ENCODE measurements at places on chromosomes 2 and 18.
A peak's percentile ranks its signal among the peaks of the same experiment; 100 is the strongest.

GRCh38 chr2:119741868-119742267 is 17.9 kb upstream of the PTPN4 start:
- DNase-seq = no peak

DNA sequence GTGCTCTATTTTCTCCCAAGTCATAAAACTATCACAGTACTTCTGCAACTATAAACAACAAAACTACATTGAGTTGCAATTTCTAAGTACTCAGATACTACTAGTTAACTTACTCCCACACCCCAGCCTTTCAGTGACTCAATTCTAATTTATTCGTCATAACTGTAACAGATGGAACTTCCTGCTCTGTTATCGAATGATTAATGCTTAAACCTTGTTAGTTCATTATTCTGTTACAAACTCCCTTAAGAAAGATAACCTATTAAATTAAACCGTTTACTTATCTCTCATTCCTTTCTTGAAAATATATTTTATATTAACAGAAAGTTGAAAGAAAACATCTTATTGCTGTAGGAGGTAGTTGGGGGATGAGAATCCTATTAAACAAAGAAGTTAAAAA is 17.0 kb downstream of the TNFAIP6 start:
- DNase-seq = peak; percentile 33

- no peak for DNase-seq
Measured at GRCh38 chr2:30239986-30240752, 8.8 kb downstream of the LBH start.

- DNase-seq = no peak
Measured at GRCh38 chr2:217736776-217737550, 265.8 kb downstream of the TNS1 start.

GRCh38 chr2:112980537-112980936 is 2.7 kb downstream of the IL36G start:
- no peak for DNase-seq

GRCh38 chr2:64367444-64368232 is 86.3 kb upstream of the LGALSL start:
- DNase-seq = no peak

- no peak for DNase-seq
Measured at GRCh38 chr18:2978661-2979106, 34.3 kb downstream of the LPIN2 start.

DNA sequence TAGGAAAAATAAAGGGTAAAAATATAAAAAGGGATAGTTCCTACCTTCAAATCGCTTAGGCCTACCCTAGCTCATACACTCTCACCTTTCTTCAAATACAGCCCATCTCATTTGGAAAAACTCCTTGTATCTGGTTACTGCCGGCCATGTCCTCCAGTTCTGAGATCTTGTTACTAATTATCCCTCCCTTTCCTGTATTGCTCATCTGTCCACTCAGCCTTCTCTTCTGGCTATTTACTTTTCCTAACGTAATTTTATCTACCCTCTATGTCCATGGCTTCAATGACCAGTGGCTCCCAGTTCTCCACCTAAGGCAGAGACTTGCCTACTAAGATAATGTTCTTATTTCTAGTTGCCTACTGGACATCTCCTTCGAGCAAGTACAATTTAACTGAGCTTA is 342.9 kb upstream of the ACVR2A start:
- no peak for DNase-seq

GRCh38 chr18:10041180-10041579 is 127.4 kb downstream of the VAPA start:
- DNase-seq = no peak

DNA sequence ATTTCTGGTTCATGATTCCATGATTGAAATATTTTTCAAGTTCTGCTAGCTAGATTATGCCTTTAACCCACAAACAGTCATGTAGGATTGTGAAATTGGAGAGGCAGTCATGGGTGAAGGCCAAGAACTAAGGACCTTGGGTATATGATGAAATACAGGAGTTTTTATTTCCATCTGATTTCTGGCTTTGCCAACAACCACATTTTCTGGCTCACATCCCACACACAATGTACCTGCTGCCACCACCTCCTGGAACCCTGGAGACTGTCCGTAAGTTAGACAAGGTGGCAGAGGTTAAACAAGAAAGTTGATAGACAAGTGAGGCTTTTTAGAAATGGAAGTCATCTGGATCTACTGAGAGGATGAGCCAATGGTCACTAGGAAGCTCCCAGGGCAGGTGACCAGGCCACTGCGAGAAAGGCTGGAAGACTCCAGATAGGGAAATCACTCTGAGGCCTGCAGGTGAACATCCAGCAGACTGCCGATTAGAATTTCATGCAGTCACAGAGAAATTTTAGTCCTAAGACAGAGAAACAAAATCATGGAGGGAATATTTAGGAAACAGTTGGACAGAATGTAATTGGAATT is 402.0 kb downstream of the ALK start:
- no peak for DNase-seq

GRCh38 chr2:226873051-226873620 is 37.3 kb downstream of the RHBDD1 start:
- DNase-seq = peak; percentile 6

DNA sequence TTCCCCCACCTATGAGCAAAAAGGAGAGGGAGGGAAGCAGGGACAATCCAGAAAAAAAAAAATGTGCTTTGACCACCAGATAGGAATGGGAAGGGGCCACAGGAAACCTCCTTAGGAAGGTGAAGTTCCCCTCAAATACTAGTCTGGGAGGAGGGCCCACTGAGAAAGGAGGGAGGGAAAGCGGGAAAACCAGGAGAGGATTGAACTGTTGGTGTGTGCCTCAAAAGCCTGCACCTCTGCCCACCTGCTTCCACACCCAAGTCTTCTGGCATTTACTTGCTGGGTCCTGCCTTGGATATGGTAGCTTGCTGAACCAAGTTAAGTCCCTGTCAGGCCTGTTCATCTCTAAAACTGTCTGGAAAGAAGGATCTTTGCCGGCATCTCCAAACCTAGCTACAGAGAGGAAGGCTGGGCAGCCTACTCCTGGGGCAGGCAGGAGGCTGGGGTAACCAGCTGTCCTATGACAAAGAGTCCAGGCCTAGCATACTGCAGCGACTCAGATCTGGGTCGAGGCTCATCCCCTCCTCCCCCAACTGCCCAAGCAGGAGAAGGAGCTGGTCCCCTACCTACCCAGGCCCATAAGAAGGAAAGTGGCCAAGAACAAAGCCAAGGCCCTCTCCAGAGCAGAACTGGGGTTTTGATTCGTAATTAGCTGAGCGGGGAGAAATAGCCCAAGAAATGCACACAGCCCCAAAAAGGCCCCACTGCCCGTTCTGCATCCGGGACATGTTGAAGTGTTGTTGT is 3.0 kb downstream of the EN1 start:
- DNase-seq = no peak

GRCh38 chr2:149038442-149039212 is at the start of gene LYPD6B:
TSS of gene LYPD6B (plus strand) at chr2:149038699. CDS start at chr2:149130949, 92,250 bp downstream.
- peak; percentile 65 for DNase-seq

- no peak for DNase-seq
Measured at GRCh38 chr2:237483018-237483731, 3.9 kb upstream of the MLPH start.

DNA sequence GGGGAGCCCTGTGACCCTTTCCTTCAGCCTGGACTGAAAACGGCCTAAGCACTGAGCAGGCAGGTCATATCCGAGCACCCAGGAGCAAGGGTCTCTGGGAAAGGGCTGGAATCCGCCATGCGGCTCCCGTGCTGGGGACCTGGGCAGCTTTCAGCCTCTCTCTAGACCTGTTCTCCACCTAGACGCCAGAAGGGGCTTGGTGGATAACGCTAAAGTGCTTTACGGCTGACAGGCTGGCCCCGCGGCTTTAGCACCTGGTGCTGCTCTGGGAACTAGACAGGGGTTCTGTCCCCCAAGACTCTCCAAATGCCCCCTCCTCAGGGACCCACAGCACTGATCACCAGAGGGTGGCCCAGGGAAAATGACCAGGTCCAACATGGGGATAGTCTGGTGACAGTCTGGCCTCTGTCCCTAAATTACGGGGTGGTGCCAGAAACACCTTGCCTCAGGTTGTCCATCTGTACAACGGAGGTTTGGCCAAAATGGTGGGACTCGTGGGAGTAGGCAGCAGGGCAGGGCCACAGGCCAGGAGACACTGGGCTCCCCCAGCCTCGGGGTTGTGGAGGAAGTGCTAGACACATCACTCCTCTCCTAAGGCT is 13.0 kb downstream of the SDC1 start:
- no peak for DNase-seq
